ENCODE measurements at places on chromosomes 5 and 9.
A peak's percentile ranks its signal among the peaks of the same experiment; 100 is the strongest.

GRCh38 chr9:3008091-3008490, 164.2 kb upstream of the PUM3 start:
- H3K27me3 ChIP-seq, result no peaks in the 10 kb centered on the region
- no peaks in the 10 kb centered on the region for H3K4me1 ChIP-seq
- H3K27ac ChIP-seq, result no peak overlapping the region
- no peaks in the 10 kb centered on the region for H3K36me3 ChIP-seq

- DNase-seq, result no peak
- no peaks in the 10 kb centered on the region for H3K36me3 ChIP-seq
- H3K27me3 ChIP-seq, result no peaks in the 10 kb centered on the region
- no peaks in the 10 kb centered on the region for H3K4me1 ChIP-seq
Observed at GRCh38 chr5:27129926-27130325, 91.5 kb upstream of the CDH9 start.

DNA sequence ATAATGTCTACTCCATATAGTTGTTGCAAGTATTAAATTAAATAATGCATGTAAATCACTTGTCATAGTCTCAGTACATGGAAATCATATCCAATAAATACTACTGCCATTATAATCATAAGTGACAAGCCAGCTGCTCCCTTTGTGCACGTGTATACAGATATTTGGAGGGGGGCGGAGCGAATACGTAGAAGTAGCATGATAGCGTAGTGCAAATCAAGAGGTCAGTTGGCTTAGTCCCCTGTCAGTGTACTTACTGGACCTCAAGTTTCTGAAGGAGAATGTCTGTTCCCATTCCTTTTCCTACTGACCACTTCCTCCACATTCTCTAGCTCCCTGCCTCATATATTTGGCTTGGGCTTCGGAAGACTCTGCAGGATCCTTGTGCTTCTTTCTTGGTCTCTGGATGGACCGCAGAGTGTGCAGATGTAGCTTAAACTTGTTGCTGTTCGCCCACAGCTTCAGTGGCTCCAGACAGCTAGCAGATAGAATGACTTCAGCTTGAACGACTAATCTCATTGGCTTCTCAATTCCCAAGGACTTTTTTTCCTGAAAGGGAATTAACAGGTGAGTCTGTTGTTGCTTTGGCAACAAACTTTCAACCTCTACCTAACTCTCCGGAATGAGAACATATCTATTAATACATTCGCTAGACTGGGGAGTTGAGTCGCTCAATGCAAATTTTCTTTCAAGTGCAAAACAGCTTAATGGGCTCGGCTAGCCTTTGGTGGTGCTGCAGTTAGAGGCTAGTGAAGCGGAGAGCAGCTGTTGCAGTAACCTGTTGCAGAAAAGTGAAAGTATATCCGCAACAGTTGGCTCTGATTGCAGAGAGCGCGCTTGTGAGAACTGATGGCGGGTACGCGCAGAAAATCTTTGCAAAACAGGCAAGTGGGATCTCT, at the start of gene PCDHB1:
PCDHB1 (plus strand) TSS at position 753 of the 899 bp plus-strand sequence; CDS start at position 850, 97 bp downstream.
- H3K27ac ChIP-seq, result no peak within 1 kb of the TSS
- no peak for DNase-seq
- H3K4me1 ChIP-seq, result peaks cover 2% of the 10 kb centered on the region
- no peaks in the 10 kb centered on the region for H3K36me3 ChIP-seq
- no peak within 1 kb of the TSS for H3K4me3 ChIP-seq

GRCh38 chr5:446883-447263, 3.9 kb downstream of the EXOC3 start:
- H3K36me3 ChIP-seq, result peaks cover 56% of the 10 kb centered on the region
- H3K4me1 ChIP-seq, result peaks cover 43% of the 10 kb centered on the region
- H3K4me3 ChIP-seq, result no peak overlapping the region
- peak overlapping the region; percentile 79 for H3K27ac ChIP-seq
- DNase-seq, result no peak

GRCh38 chr5:94545870-94546625, 72.4 kb downstream of the KIAA0825 start:
- H3K36me3 ChIP-seq, result peaks cover 9% of the 10 kb centered on the region
- no peak overlapping the region for H3K27ac ChIP-seq
- no peaks in the 10 kb centered on the region for H3K27me3 ChIP-seq
- H3K4me3 ChIP-seq, result no peak overlapping the region
- DNase-seq, result no peak
- no peaks in the 10 kb centered on the region for H3K4me1 ChIP-seq

- no peak overlapping the region for H3K4me3 ChIP-seq
- H3K27ac ChIP-seq, result no peak overlapping the region
- DNase-seq, result no peak
- H3K36me3 ChIP-seq, result no peaks in the 10 kb centered on the region
- peaks cover 7% of the 10 kb centered on the region for H3K4me1 ChIP-seq
Observed at GRCh38 chr5:132808866-132809265, 4.2 kb upstream of the SOWAHA start.

DNA sequence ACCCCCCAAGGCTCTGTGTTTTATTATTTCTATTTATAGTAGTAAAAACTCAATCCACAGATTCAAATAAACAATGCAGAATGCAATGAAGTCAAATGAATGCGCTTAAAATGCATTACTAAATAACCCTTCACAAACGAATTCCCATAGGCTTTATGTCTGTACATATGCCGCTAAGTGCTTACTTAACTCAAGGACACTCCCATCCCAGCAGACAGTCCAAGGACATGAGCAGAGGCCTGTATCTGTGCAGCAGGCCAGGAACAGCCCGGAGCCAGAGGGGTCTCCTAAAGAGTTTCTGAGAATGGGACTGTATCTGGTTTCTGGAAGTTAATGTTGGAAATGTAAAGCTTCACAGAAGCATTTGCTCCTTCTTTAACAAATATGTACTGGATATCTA, 59.8 kb downstream of the MARCHF11 start:
- H3K27me3 ChIP-seq, result no peaks in the 10 kb centered on the region
- H3K4me1 ChIP-seq, result no peaks in the 10 kb centered on the region
- H3K4me3 ChIP-seq, result no peak overlapping the region
- H3K27ac ChIP-seq, result no peak overlapping the region

DNA sequence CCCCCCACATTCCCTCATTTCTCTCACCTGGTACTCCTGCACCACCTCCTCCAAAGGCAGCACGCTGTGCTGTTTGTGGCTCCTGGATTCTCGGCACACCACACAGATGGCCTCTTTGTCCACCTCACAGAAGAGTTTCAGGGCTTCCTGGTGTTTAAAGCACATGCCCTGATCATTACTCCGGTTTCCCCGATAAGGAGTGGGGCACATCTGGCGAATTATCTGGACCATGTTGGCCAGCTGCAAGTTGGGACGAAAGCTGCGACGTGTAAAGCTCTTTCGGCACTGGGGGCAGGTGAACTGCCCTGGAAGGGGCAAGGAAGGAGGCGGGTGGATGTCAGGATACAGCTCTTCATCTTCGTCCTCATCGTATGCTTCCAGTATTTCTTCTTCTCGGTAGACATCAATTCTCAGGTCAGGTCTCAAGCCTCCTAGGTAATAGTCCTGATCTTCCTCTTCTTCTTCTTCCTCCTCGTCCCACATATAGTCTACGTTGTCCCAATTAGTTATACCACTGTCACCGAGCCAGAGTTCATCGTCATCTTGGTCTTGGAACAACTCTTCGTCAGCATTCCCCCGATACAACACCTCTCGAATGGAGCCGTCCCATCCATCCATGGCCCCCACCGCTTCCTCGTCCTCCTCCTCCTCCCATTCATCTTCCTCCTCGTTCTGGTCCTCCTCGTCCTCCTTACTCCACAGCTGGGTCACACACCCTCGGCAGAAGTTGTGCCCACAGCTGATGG, 796 bp downstream of the TRIM52 start:
- no peaks in the 10 kb centered on the region for H3K27me3 ChIP-seq
- peak overlapping the region; percentile 95 for H3K27ac ChIP-seq
- H3K36me3 ChIP-seq, result peaks cover 50% of the 10 kb centered on the region
- H3K4me3 ChIP-seq, result peak overlapping the region; percentile 94
- peaks cover 51% of the 10 kb centered on the region for H3K4me1 ChIP-seq

DNA sequence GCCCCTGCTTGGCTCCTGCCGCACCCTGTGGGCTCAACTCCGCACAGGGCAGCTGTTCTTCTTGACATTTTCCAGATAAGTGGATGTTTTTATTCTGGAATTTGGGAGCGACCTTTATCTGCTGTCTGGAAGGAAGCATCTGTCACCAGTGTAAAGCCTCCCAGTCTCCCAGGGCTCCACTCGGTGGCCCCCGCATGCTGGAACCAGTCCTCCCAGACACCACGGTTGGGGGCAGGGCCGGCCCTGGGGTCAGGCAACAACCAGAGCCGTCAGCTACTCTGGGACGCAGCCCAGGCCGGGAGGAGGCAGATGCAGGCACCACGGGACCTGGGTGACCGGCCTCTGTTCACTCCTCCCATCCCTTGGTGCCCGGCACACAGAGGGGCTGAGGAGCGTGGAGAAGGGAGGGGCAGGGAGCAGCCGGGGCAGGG, 92.8 kb upstream of the ADAMTS2 start:
- no peak overlapping the region for H3K4me3 ChIP-seq
- H3K36me3 ChIP-seq, result no peaks in the 10 kb centered on the region
- H3K4me1 ChIP-seq, result no peaks in the 10 kb centered on the region
- H3K27ac ChIP-seq, result no peak overlapping the region
- H3K27me3 ChIP-seq, result no peaks in the 10 kb centered on the region
